ENCODE measurements at places on chromosomes 3 and 15. TPM values are rescaled to one million over a fixed set of nuclear protein-coding genes. Genes with fewer than 3 reads are reported as not detected.

- no peak overlapping the region for H3K4me3 ChIP-seq
- H3K4me1 ChIP-seq = no peaks in the 10 kb centered on the region
- H3K36me3 ChIP-seq = no peaks in the 10 kb centered on the region
- H3K27me3 ChIP-seq = no peaks in the 10 kb centered on the region
- no peak overlapping the region for H3K27ac ChIP-seq
- DNase-seq = no peak
Observed at GRCh38 chr3:133644768-133645167, 17.0 kb downstream of the TOPBP1 start.

DNA sequence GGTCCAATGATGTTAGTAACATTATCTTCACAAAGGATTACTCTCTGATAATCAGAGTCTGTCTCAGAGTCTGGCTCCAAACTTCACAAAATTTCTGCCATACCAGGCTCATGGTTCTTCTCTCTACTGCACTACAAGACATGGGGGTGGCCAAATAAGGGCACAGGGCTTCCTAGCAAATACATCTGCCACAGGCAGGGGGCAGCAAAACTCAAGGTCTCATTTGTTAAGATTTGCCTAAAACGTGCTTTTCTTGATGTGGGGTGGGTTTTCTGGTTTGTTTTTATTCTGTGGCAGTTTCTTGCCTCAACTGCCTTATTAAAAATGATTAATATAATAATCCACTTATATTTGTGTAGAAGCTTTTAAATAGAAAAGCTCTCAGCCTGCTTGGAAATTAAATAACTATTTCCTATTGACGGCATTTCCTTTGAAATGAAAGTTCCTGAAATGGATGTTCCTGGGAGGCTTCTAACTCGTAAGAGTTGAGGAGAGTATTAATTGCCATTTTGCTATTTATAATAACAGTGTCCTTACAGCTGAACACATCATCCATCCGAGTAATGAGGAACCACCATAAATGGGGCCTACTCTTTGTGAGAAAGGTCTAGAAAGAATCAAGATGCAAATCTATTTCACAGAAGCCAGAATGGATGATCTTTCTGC is 53.8 kb downstream of the SST start:
- H3K27me3 ChIP-seq = no peaks in the 10 kb centered on the region
- no peaks in the 10 kb centered on the region for H3K36me3 ChIP-seq
- H3K4me3 ChIP-seq = no peak overlapping the region
- no peak overlapping the region for H3K27ac ChIP-seq

GRCh38 chr3:99543796-99544195 is 94.6 kb upstream of the COL8A1 start:
- H3K4me3 ChIP-seq = no peak overlapping the region
- no peaks in the 10 kb centered on the region for H3K36me3 ChIP-seq
- DNase-seq = no peak

DNA sequence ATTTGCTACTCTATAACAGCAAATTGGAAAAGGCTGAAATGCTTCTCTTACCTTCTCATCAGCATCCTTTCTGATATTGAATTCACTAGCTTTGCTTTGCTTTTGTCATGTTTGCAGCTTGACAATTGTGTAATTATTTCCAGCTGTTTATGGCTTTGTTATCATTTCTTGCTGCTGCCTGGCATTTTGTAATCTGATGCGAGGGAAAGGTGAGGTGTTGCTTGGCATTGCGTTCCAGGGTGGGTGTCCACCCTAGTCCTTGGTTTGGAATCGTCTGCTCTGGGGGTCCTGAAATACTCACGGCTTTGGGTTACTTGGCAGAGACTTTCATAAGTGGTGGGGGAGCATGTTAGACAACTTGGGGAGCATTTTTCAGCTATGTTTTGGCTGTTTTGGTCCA is 2.9 kb downstream of the CACNA2D3 start:
- H3K27me3 ChIP-seq = peaks cover 60% of the 10 kb centered on the region
- no peak overlapping the region for H3K27ac ChIP-seq
- no peaks in the 10 kb centered on the region for H3K36me3 ChIP-seq
- peaks cover 14% of the 10 kb centered on the region for H3K4me1 ChIP-seq

GRCh38 chr3:37625690-37626360 is 235.9 kb upstream of the CTDSPL start:
- peaks cover 44% of the 10 kb centered on the region for H3K4me1 ChIP-seq
- no peak for DNase-seq
- no peaks in the 10 kb centered on the region for H3K36me3 ChIP-seq
- H3K4me3 ChIP-seq = no peak overlapping the region
- peak overlapping the region; percentile 30 for H3K27ac ChIP-seq

FRMD5 gene
- 0.32 TPM for total RNA-seq

GRCh38 chr3:159249472-159250174 is 447.8 kb downstream of the MFSD1 start:
- H3K27ac ChIP-seq = no peak overlapping the region
- no peaks in the 10 kb centered on the region for H3K4me1 ChIP-seq
- no peaks in the 10 kb centered on the region for H3K27me3 ChIP-seq
- no peaks in the 10 kb centered on the region for H3K36me3 ChIP-seq
- no peak for DNase-seq
- H3K4me3 ChIP-seq = no peak overlapping the region

DNASE1L3 gene
- total RNA-seq = 222 TPM

DNA sequence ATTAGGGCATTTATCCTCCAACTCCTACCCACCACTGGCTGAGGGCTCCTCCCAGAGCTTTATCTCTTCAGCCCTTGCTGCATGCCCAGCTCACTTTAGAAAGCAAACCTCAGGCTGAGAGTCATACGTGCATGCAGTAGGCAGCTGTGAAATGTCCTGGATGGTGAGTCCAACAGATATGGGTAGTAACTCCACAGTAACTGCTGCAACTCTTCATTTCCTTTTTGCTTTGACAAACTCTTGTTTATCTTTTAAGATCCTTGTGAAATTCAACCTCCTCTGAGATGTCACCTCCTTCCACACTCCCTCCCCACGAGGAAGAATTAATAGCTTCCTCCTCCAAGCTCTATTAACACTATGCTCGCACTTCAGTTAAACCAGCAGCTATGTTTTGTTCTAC is 35.9 kb upstream of the CTNNB1 start:
- H3K4me3 ChIP-seq = no peak overlapping the region
- H3K27ac ChIP-seq = no peak overlapping the region
- H3K4me1 ChIP-seq = peaks cover 5% of the 10 kb centered on the region
- DNase-seq = no peak
- peaks cover 3% of the 10 kb centered on the region for H3K27me3 ChIP-seq
- no peaks in the 10 kb centered on the region for H3K36me3 ChIP-seq

DNA sequence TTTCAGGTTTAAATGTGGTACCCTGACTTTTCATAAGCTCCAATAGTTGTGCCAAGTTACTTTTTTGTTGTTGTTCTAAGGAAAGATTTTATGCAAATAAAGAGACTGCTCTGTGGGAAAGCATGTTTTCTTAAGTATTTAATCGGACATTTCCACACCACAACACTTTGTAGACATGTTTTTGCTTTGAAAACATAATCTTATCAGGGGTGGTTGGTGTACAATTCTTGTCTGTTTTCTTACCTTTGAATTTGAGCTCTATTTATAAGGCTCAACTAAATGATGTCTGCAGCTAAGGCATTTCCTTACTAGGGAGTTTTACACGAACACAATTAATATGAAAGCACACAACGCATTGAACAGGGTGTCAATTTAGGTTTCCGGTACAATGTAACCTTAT is 81.5 kb upstream of the CDIN1 start:
- DNase-seq = no peak
- H3K27me3 ChIP-seq = no peaks in the 10 kb centered on the region
- H3K4me3 ChIP-seq = no peak overlapping the region

DNA sequence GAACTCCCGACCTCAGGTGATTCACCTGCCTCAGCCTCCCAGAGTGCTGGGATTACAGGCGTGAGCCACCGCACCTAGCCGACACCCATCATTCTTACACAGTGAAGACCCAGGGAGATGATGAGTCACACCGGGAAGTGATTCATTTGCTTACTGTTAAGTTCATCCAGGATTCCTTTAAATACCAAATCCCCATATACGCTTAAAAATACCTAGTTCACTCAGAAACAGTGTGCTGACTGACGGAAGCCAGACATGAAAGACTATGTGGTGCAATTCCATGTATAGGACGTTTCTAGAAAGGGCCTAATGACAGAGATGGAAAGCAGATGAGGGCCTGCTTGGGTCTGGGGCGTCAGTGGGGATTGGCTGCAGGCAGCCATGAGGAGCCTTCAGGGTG is 75.2 kb downstream of the APBA2 start:
- H3K4me1 ChIP-seq = no peaks in the 10 kb centered on the region
- no peak overlapping the region for H3K4me3 ChIP-seq
- H3K27me3 ChIP-seq = no peaks in the 10 kb centered on the region
- H3K36me3 ChIP-seq = no peaks in the 10 kb centered on the region

- H3K27ac ChIP-seq = no peak overlapping the region
- no peaks in the 10 kb centered on the region for H3K36me3 ChIP-seq
- H3K4me3 ChIP-seq = no peak overlapping the region
- no peak for DNase-seq
Observed at GRCh38 chr3:66762916-66763693, 235.0 kb upstream of the KBTBD8 start.

- no peak overlapping the region for H3K4me3 ChIP-seq
- peaks cover 22% of the 10 kb centered on the region for H3K4me1 ChIP-seq
- no peaks in the 10 kb centered on the region for H3K27me3 ChIP-seq
- H3K36me3 ChIP-seq = peaks cover 63% of the 10 kb centered on the region
- DNase-seq = peak; percentile 51
- peak overlapping the region; percentile 65 for H3K27ac ChIP-seq
Observed at GRCh38 chr3:10219737-10220136, 28.5 kb upstream of the TATDN2 start.

LIPC gene
- 0.60 TPM for total RNA-seq

DNA sequence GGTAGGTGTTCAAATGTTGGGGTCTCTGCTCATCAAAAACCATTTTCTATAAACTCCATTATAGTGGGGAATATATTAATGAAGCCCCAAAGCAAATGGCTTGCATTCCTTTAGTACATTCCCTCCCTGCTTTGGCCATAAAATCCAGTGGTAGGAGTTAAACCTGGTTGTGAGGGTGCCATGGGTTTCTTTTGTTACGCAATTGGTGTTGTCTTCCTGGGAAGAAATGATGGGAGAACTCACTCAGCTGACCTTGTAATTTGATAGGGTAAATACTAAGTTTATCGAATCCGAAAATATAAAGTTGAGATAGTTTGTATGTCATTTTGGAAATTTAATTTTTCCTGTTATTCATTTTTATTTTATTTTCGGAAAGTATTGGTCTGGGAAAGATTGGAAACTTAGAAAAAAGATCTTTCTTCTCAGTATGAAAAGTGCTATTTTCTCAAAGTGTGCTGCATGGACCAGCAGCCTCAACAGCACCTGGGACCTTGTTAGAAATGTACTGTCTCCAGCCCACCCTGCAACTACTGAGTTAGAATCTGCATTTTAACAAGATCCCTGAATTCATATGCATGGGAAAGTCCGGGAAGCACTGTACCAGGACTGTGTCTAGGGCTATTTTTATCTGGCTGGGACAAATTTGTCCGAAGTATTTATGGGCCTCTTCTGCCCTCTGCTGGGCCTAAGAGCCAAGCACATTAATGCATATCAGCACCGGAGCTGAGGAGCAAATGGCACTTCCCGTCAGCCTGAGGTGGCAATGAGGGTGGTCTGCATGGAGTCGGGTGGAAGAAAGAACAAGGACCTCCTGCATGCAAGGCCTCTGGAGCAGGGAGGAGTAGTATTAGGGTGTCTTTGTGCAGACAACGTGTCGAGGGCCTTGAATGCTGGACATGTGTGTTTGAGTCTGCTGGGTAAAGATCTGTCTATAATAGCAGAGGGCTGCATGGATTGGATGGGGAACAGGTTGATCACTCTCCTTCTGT is 54.7 kb downstream of the FAM81A start:
- H3K36me3 ChIP-seq = no peaks in the 10 kb centered on the region
- peaks cover 6% of the 10 kb centered on the region for H3K4me1 ChIP-seq
- H3K27me3 ChIP-seq = no peaks in the 10 kb centered on the region
- peak; percentile 76 for DNase-seq
- H3K4me3 ChIP-seq = no peak overlapping the region

Measured in spleen (tissue), 13 donors.